Activated naive CD4-positive, alpha-beta T cell treated with anti-CD3 and anti-CD28 coated beads, Interleukin-2, amount 10 ng/mL, durations not matched to agents 7 days and 5 days (primary cell): ENCODE measurements at places on chromosomes 2 and 18.

DNA sequence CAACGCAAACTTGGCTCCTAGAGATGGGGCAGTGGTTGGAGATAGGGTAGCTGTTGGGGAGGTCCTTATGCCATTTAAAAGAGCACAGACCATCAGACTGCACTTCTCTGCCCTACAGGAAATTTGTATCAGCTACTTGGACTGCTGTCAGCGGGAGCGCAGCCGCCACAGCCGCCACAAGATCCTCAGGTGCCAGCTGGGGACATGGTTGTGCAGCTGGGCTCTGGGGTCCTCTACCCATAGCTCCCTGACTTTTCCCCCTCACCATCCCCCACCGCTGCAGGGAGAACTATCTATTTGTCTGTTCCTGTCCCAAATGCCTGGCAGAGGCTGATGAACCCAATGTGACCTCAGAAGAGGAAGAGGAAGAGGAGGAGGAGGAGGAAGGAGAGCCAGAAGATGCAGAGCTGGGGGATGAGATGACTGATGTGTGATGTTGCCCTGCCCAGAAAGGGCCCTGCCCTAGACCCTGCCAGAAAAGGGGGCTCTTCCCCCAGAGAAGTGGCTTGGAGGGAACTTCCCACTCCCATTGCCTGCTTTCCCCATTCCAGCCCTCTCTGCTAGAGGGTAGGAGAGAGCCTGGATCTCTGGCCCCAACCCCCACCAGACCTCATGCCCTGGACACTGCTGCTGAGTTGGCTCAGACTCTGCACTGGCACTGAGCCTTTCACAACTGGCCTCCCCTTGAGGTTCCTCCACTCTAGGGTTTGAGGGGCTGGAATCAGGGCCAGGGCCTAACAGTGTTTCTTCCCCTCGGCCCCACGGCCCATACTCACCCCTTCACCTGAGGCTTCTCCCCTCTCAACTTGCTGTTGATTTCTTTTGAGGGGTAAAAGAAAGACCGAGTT is 7.3 kb downstream of the PRADC1 start:
- DNase-seq, result no peak

DNA sequence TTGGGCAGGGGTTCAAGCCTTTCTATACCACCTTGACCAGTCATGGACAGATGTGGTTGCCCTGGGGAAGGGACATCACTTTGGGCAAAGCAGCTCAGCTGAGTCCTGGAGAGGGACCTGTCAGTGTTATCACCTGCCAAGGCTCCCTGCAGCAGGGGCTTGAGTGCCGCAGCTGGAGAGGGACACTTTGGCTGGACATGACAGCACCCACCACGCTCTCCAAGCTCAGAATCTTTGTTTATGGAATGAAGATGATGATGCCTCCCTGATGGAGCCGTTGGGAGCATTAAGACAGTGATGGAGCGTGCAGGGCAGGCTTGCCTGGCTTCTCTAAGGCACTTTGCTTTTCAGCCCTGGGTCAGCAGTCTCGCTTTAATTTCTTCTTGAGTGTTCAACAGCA is 4.3 kb upstream of the TFCP2L1 start:
- no peak for DNase-seq

DNA sequence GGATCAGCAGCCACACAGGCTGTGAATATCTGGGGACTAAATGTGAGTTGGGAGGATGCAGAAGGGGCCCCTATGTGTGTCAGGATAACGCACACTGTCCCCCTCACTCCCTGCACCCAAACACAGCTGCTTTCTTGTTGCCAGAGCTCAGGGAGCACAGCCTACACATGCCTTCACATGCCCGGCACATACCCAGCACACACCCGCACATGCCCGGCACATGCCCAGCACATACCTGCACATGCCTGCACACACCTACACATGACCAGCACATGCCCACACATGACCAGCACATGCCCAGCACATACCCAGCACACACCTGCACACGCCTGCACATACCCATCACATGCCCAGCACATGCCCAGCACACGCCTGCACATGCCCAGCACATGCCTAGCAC is 75.6 kb downstream of the TPO start:
- no peak for DNase-seq

DNA sequence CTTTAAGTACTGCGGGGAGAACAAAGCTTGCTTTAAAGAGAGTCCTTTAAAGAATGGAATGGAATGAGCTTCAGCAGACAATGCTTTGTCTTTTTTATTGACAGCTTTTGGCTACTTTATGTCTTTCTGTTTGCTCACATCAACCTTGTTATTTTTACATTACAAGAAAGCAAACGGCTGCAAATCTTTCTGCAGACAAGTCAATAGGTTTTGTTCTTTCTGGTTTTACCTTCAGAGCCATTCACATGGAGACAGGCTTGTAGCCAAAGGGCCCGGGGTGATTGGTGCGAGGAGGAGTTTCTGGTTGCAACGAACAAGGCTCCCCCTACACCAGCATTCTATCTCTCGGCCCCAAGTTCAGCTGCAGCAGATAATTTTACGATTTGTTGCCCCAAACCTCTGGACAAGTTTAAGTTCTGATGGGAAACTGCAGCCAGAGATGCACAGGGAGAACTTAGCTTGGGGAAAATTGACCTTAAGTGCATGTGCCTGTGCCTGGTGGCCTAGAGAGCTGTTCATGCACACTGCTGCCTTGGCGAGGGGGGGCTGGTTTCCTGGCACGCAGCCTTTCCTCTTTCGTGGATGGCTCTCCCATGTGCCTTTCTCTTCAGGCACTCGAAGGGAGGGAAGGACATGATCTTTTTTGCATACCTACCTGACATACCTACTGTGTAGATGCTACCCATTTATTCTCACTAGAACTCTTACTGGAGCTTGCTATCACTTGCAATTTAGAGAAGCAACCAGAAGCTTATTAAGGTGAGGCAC is 543.2 kb downstream of the DCDC2C start:
- no peak for DNase-seq

DNA sequence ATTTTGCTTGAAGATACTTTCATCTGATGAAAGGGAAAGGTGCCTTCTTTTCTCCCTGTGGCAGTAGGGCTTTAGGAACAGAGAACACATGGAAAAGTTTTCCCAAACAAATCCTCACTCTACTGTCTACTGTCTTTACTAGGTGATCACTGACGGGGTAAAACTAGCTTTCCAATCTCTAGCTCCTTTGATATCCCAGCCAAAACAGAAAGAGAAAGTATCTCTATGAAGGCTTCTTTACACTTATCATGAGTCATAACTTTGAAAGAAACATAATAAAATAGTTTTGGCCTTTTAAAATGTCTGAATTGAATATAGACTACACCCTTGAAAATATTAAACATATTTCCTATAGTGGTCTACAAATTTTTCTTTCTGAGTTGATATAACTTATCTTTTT is 214.5 kb downstream of the DSEL start:
- DNase-seq, result no peak

DNA sequence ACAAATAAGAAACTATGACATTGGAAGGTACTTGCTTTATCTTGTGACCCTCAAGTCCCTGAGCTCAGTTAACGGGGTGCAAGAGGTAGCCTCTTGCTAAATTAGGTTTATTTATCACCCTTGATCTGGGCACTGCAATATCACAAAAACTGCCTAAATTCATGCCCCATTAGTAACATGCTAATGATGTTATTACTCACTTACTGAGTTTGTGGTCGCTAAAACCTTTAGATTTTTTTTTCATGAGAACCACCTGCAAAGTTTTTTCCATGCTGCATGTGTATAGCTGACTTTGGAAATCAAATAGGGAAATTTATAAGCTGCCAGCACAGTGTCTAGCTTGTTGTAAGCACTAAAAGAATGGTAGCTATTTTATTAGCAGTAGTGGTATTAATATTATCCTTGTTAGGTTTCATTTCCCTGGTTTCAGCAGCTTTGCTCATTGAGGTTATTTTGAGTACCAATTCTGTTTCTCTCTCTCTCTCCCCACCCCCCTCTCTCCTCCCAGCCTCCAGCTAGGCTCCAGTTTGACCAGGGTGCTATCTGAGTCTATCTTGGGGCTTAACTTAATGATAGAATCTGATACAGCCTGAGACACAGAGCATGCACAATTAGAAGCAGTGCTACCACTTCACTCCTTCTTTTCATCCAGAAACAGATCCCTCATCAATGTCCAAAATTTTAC is 88.7 kb upstream of the ATP8B1 start:
- no peak for DNase-seq

DNA sequence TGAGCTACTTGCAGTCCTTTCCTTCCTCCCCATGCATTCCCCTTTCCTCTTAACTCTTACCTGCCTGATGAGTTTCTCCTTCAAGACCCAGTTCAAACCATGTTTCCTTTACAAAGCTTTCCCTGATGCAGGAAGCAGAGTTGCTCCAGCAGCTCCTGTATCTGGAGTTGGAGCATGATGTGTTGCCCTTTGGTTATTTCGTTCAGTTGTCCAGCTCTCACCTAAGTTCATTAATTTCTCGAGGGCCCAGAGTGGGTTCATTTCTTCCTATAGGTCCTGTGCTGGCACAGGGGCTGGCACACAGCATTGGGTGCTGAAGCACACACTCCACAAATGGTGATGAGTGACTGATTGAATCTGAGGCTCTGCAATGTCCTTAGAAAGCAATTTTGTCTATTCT is 23.0 kb upstream of the TMEM214 start:
- no peak for DNase-seq

DNA sequence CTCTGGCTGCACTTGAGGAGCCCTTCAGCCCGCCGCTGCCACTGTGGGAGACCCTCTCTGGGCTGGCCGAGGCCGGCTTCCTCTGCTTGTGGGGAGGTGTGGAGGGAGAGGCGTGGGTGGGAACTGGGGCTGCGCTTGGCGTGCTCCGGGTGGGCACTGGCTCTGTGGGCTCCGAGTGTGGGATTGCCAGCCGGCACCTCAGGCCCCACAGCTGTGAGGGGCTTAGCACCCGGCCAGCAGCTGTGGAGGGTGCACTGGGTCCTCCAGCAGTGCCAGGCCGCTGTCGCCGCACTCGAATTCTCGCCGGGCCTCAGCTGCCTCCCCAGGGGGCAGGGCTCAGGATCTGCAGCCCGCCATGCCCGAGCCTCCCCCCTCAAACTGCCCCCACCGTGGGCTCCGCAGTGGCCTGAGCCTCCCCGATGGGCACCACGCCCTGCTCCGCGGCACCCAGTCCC is 808.0 kb upstream of the SOX11 start:
- no peak for DNase-seq

DNA sequence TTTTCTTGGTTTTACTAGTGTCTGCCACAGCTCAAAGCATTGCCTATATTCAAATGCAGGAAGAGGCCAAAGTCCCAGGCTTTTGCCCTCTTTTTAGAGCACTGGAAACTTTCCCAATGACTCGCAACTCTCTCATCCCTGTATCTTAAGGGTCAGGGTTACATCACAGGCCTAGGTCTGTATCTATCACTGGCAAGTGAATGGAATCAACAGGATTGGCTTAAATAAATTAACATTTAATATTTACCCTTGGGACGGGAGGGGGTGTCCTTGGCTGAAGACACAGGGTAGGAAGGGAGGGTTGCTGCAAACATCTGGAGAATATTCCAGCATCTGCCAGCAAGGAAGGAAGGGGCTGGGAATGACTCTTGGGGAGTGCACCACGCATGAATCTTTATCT is 242.6 kb downstream of the SLC4A3 start:
- DNase-seq, result no peak

GRCh38 chr18:76847916-76848315 is 25.6 kb downstream of the ZNF236 start:
- DNase-seq, result no peak

DNA sequence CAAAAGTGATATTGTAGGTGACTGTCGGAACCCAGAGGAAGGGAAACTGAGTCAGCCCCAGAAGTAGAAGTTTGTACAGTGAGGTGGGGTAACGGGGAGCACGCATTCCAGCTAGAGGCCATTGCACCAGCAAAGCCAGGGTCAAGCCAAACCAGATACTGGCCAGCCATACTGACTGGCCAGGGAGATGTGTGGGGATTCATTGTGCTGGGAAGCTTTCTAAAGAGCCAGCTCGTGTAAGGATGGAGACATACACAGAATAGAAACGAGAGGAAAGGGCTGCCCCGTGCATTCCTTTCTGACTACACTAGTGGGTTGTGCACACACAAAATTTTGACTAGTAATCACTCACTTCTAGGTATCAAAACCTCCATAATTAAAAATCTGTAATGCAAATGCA is 175.3 kb upstream of the PID1 start:
- DNase-seq, result no peak

- DNase-seq, result peak; percentile 80
Measured at GRCh38 chr18:74040459-74041332, 106.9 kb downstream of the FBXO15 start.

DNA sequence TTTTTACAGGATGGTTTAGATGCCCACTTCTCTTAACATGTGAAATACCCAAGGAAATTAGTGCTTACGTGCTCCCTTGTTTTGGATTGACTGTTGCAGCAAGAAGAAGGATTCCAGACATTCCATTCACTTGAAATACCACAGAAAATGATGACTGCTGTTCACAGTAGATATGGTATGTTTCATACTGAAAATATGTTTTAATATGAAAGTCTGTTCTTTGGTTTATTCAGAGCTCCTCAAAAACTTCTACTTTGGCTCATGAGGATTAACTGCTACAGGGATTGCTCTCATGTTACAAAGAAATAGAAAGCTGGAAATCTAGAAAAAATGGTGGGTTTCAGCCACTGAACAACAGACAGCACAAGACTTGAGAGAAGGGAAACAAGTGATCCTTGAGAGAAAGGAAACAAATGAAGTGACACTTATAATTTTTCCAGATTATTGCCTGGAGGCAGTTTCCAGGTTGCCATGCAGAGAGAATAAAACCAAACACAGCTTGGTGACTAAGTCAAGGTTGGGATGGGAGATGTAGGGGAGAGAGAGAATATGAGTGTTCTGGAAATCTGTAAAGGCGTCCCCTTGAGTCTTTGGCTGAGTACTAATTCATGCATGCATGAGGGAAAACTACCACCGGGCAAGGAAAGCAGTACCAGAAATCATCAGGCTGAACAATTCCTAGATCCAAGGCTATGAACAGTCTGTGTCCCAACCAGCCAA is 348.1 kb downstream of the CLIP4 start:
- no peak for DNase-seq

DNA sequence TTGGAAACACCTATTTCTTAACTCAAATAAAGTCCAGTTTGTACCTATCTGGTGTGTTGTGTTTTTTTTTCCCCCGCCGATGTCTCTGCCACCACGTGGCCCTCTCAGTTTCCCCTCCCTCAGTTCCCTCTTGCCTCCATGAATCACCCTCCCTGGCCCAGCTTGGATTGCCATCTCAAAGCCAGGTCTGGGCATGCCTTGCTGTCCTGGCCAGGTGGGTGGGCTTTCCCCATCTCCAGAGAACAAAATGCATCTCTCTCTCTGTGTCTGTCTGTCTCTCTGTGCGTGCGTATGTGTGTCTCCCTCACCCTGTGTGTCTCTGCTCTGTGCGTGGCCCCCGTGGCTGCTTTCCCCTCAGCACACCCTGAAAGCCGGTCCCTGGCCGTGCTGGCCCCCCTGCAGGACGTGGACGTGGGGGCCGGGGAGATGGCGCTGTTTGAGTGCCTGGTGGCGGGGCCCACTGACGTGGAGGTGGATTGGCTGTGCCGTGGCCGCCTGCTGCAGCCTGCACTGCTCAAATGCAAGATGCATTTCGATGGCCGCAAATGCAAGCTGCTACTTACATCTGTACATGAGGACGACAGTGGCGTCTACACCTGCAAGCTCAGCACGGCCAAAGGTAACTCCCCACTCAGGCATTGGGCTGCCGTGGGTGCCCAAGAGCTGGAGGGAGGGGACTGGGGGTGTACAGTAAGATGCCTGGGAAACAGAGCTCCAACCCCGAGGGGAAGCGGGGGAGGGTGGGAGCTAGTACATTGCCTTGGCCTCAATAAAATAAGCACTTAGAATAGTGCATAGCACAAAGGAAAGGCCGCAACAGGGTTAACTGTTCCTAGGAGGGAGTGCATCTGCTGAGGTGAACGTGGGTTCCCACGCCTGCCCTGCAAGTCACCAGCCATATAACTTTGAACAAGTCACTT is 31.6 kb upstream of the GMPPA start:
- DNase-seq, result no peak
